ENCODE measurements at places on chromosomes 13 and 19. TPM values are rescaled to one million over a fixed set of nuclear protein-coding genes. Genes with fewer than 3 reads are reported as not detected.

The FXYD3 gene
- total RNA-seq: 33.7 TPM

The CPAMD8 gene
- 64.1 TPM for total RNA-seq

The ZNF433 gene
- 13.6 TPM for total RNA-seq

The ZNF506 gene
- 37.8 TPM for total RNA-seq

The TEX101 gene
- total RNA-seq: not detected
